Stimulated activated CD4-positive, alpha-beta T cell treated with anti-CD3 and anti-CD28 coated beads, TNF-alpha, amount 100 ng/mL, for 1 hour (primary cell): ENCODE measurements at places on chromosomes 13 and 19.

DNA sequence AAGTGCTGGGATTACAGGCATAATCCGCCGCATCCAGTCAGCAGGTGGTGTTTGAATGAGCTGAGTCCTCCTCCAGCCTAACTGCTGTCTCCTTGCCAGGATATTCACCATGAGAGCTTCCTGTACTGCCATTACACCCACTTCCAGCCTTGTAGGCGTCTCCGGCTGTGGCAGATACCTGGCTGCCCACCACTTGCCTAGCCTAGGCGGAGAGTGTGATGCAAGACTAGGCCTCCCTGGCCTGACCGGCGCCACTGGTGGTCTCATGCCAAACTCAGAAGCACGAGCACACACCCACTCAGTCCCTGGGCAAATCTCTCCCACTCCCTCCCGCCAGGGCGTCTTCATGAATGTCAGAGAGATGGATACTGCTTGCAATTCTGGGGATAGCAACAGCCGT, 16.6 kb downstream of the IL12RB1 start:
- no peak for DNase-seq

- no peak for DNase-seq
Measured at GRCh38 chr19:35262101-35262761, 6.5 kb upstream of the USF2 start.

DNA sequence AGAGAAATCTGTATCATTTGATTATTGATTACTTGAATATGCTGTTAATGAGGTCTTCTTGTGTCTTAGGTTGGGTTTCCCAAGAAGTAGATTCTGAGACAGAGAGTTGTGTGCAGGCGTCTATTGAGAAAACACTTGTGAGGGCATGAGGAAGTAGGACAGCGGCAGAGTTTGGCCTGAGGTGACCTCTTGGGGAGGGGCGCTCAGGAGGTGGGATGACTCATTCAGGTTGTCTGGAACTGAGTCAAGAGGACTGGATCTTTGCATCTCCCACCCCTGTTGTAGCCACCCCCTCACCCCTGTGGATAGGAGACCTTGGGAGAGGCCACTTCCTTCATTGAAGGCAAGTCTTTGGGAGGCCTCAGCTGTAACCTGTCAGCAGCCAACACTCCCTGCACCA, 35.2 kb upstream of the WDFY2 start:
- DNase-seq: no peak

GRCh38 chr19:6064336-6065073, 45.8 kb downstream of the RFX2 start:
- no peak for DNase-seq

DNA sequence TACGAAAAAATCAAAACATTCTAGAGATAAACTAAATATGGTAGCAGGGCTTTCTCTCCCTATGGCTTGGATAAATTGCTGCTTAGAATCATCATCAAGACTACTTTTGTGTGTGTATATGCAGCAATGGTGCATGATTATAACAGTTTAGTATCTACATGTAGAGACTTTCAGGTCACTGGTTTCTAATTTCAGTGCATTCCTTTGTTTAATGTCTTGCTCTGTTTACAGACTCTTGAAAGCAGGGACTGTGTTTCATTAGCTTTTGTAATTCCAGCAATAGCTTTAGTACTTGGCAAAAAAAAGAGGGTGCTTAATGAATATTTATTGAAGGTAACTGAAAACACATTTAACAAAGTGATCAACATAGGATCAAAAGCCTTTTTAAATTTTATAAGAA, 420.7 kb downstream of the PCDH9 start:
- DNase-seq: no peak

DNA sequence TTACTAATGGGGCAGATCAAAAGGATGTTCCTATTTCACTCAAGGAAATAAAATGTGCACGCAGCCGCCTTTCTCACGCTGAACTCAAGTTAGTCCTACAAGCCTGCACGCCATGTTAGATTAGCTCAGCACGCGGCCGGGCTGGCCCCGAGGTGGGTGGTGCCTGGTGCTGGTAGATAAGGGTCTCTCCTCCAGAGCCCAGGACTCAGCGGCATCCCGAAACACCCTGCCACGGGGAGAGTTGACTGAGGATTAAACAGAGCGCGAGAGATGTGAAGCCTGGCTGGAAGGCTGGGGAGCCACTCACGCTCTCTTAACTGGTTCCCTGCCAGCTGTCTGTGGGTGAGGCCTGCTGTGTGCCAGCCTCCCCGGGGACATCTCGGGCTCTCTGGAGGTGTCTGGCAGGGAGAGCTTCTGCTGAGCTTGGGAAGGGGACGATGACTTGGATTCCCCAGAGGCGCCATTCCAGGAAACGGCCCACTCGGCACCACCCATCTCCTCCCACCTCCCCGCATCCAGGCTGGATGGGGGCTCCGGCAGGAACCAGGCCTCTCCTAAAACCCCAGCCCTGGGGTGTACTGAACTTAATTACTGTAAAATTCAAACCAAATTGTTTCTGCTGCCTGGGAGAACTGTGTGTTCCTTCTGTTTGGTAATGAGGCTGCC, 122.2 kb downstream of the KDM4B start:
- no peak for DNase-seq

DNA sequence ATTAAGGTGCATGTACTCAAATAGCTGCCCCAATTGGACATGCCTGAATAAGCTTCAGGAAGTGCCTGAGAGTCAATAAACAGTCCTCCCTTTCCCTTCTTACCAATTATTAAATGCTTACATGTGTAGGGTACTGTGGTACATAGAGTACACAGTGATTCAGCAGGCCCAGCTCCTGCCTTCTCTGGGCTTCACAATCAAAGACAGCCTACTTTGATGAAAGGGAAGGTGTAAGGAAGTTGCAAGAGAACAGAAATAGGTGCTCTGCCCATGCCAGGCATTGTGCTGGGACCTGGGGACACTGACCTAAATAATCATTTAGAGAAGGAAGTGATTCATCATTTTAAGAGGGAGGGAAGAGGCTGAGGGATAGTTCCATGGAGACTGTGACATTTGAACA, 17.2 kb downstream of the FRY start:
- no peak for DNase-seq
